Suppressor macrophage treated with lipopolysaccharide for 4 hours (primary cell): ENCODE measurements at places on chromosomes 7 and 10.

DNA sequence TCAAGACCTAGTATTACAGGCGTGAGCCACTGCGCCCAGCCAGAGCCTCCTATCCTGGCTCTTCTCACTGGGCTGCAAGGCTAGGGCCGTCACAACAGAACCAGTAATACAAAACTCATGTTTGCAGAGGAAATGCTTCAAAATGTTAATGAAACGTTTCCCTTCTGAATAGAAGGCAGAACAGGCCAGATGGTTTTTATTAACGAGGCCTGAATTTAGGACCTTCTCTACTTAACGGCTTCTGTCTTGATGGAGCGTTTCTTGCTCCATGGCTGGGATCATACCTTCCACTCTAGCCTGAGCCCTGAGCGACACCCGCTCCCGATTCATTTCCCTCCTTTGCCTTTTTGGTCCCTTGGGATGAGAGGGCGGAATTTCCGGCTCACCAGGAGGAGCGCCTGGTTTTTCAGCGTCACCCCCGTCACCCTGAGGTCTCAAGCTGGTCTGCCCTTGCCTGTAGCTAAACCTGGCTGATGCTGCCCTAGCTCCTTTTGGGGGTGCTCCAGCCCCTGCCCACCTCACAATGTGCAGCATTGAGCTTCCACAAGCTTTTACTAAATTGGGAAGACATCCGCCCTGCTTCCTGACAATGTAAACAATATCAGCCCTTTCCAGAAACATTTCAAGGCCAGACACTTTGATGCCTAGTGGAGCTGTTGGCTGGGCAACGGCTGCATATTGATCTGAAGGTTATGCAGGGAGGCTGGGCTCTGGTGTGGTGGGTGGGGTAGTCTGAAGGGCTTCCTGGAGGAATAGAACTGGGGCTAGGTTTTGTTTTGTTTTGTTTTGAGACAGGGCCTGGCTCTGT lies 5.2 kb downstream of the CLIP2 start:
- DNase-seq: no peak

DNA sequence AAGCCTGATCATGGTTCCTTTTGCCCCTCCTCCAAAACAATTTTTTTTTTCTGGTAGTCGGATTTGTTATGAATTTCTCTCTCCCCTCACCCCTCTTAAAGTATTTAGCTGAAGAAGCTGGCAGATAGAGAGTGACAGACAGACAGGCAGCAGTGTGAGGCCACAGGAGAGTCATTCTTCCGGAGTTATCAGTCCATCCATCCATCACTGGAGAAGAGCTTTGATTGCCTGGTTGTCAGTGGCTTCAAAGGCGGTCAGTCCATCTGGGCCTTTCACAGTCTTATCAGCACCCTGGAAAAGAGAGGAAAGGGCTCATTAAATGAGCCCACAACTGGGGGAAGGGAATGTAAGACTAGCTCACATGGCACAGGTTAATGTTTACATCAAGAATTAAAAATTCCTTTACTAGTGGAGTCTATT lies 47.4 kb downstream of the MTPN start:
- no peak for DNase-seq

- no peak for DNase-seq
Measured at GRCh38 chr7:155466142-155466813, 8.3 kb downstream of the EN2 start.

- DNase-seq: no peak
Measured at GRCh38 chr7:45258533-45259226, 101.1 kb downstream of the RAMP3 start.
